ENCODE measurements at places on chromosomes 5 and 9.

- DNase-seq = no peak
Observed at GRCh38 chr9:81776390-81776789, 87.0 kb upstream of the TLE1 start.

GRCh38 chr9:7451062-7451461 is 348.5 kb downstream of the DMAC1 start:
- no peak for DNase-seq

DNA sequence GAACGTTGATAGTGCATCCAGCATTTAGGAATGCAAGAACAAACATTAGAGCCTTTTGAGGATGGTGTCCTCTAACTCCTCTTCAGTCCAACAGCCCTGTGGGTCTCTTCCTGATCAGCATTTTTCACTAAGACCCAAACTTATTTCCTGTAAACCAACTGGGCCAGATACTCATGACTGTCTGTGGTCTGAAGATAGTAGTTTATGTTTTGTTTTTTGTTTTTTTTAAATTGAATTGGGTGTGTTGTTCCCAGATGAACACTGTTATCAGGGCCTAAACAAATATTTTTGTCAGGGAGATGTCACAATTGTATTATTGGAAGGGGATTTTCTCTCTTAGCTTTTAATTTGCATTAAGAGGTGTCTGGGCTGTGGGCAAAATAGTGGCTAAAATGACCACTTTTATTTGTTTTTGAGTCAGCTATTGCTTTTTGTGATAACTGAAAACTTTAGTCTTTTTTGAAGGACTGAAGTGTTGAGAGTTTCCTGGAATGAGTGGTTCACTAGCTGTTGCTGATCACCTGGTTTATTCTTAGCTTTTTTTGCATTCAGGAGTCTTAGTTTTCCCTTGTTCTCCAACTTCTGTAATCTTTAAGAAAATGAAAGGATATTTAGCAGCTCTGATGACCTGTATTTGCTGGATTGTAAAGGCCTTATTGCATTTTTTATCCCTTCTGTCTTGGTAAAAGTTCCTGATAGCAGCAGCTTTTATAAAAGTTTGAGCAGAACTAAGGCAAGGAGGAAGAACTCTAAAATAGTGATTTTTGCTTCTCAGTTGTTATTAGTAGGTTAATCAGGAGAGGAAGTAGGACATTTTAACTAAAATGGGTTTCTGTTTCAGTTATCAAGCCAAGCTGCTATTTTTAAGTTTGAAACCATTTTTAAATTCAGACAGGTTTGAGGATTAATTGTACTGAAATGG is 5.5 kb downstream of the MAN2A1 start:
- no peak for DNase-seq

GRCh38 chr5:8875722-8876121 is 670.2 kb downstream of the SEMA5A start:
- no peak for DNase-seq

DNA sequence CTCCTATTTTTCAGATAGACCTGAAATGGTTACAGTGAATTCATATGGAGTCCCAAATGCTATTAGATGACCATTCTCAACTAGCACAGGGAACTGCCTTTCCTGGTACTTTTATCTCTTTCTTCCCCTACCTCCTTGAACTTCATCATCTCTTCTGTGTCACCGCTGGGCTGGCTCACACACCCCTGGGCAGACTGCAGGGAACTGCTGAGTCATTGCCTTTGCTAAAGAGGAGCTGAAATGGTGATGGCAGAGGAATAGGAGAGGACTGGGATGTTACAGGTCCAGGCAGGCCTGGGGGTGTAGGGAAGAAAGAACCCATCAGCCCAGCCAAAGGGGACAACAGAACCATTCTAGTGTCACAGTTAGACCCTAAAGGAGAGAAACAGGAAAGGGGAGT is 322.3 kb downstream of the ASTN2 start:
- no peak for DNase-seq

- DNase-seq = no peak
Observed at GRCh38 chr9:3434594-3434993, 91.2 kb downstream of the RFX3 start.

DNA sequence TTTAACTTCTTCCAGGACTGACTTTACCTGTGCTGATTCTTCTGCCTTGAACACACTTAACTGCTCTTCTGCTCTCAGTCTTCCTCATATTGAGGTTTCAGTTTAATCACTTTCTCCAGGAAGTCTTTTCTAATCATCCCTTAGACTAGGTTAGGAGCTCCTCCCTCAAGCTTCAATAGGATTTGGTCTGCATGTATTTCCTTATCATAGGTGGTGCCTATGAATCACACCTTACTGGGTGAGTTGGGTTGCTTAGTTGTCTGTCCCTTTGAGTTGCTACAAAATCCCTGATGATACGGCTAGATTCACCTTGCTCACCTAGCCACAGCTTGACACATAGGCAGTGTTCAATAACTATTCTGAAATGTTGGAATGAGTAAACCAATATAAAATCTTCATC is 164.4 kb downstream of the DNAH5 start:
- DNase-seq = no peak

- no peak for DNase-seq
Observed at GRCh38 chr9:7123743-7124142, 366.0 kb downstream of the KDM4C start.
